GM06990 (cell line): ENCODE measurements at places on chromosomes 5 and 9.

DNA sequence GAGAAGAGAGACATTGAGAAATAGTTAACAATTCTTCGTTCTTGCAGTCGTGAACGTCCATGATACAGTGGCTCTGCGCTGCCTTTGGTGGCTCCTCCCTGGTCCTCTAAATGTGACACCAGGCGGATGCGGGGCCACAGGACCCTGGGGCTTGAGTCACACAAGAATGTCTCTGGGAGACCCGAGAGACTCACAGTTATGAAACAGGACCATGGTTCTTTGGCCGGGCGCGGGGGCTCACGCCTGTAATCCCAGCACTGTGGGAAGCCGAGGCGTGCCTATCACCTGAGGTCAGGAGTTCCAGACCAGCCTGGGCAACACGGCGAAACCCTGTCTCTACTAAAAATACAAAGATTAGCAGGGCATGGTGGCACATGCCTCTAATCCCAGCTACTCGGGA, 767 bp upstream of the ZDHHC11 start:
- DNase-seq: no peak

DNA sequence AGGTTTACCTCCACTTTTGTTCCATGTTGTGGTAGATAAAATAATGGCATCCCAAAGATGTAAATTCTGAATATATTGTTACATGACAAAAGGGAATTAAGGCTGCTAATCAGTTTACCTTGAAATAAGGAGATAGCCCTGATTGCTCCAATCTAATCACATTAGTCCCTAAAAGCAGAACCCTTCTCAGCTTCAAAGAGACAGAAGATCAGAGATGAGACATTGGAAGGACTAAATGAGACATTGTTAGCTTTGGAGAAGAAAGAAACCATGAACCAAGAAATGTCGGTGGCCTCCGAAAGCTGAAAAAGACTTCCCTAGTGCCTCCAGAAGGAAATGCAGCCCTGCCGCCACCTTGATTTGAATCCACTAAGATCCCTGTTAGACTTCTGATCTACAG, 82.8 kb upstream of the PARP8 start:
- DNase-seq: no peak

DNA sequence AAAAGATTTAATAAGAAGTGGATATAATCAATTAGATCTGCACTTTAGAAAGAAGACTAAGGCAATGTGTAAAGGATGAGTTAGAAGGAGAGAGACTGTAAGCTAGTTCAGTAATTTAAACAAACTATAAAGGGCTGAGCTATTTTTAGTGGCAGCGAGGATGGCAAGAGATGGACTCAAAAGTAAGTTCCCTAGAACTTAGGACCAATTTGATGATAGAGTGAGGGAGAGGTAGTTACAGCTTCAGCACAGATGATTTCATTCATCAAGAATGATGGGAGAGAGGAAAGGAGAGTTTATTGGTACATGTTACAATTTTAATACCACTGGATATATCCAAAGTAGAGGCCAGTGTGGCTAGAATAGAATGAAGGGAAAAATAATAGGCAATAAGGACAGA, 19.1 kb downstream of the NADK2 start:
- DNase-seq: no peak

DNA sequence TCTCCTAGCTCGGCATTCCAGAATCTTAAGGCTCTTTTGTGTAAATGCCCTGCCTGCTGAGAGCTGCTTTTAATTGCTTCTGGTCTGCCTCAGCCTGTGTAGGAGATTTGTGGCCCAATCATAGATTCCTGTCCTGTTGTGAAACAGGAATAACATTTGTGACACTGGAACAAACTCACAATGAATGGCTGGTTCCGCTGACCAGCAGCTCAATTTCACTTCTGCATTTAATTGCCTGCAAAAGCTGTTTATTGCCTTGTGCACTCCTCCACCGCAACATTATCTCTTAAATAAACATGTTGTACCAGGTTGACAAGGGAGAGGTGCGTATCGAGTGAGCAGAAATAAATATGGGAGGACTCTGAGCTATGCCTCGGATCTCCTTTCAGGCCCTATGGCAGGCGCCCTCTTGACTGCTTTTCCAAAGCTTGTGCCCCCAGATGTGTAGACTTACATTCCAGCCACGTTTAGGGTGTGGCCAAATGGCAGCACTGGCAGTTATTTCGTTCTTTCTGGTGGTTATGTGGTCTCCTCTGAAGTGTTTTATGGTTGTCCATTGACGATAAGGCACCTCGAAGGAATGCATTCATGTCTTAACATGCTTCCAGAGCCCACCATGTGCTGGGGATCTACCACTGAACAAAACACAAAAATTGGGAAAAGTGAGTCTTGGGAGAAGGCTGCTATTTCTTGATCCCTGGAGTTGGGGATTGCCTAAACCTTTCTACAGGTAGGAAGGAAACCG, 58.1 kb downstream of the DMRT1 start:
- peak; percentile 42 for DNase-seq

DNA sequence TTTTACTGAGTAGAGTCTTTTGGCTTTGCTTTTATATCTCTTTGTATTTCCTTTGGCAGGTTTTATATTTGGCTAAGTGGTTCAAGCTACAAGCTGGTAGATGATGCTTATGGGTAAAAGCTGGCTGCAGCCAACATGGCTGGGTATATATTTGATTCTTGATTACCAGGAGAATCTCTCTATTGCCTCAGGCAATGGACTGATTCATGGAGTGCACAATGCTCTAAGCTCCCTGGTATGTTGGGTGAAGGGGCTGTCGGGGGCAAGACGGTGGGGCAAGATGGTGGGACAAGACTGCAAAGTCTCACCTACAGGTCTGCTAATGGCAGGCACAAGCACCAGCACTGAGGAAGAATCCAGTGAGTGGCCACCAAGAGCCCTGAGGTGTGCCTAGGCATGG, 366.6 kb downstream of the DMAC1 start:
- no peak for DNase-seq

DNA sequence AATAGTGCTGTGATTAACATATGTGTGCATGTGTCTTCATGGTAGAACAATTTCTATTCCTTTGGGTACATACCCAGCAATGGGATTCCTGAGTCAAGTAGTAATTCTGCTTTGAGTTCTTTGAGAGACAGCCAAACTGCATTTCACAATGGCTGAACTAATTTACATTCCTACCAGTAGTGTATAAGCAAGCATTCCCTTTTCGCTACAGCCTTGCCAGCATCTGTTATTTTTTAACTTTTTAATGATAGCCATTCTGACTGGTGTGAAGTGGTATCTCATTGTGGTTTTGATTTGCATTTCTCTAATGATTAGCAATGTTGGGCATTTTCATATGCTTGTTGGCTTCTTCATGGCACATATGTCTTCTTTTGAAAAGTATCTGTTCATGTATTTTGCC, 308.5 kb downstream of the ARRDC3 start:
- DNase-seq: no peak

GRCh38 chr9:30622561-30622960, 1761.9 kb upstream of the ACO1 start:
- no peak for DNase-seq

DNA sequence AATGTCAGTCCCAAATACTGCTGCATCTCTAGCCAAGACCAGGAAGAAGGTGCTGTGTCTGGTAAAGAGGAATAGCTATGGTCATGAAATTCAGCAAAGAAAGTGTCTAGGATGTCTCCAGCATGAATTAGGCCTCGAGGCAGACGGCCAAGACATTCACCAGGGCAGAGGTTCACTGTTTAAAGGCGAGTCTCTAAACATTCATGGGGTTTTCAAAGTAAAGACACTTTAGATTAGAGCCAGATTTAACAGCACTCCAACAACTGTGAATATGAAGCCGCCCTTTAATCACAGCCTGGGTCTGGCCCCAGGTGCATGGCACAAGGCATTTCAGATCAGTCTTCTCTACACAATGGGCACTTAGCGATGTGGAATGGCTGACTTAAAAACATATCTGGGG, 95.0 kb downstream of the ANKH start:
- no peak for DNase-seq

- no peak for DNase-seq
These were observed 38.9 kb downstream of the ASTN2 start for GRCh38 chr9:117375956-117376355.

GRCh38 chr5:159189310-159189709, 20.0 kb downstream of the RNF145 start:
- no peak for DNase-seq

DNA sequence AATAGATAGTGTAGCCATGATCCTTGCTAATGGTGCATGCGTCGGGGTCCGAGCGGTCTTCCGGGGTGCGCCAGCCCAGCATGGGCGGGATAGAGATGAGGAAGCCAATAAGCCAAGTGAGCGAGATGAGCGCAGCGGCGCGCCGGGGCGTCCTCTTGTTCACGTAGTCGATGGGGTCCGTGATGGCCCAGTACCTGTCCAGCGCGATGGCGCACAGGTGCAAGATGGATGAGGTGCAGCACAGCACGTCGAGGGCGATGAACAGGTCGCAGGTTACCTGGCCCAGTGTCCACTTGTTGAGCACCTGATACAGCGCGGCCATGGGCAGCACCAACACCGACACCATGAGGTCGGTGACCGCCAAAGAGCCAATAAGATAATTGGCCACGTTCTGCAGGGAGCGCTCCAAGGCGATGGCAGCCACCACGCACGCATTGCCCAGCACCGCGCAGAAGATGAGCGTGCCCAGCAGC, 1.1 kb downstream of the HTR1A start:
- DNase-seq: no peak

DNA sequence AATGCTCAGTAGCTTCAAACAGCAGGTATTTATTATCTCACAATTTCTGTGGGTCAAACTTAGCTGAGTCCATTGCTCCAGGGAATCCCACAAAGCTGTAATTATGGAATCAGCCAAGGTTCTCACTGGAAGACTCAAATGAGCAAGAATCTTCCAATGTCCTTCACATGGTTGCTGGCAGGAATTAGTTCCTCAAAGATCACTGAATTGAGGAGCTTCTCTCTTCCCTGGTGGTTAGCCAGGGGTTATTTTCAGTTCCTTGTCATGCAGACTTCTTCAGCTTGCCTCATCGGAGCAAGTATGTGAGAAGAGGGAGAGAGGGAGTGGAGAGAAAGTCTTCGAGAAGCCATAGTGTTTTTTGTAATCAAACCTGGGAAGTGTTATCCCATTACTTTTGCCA, 2331.9 kb downstream of the MAT2B start:
- DNase-seq: no peak

- no peak for DNase-seq
These were observed 220.4 kb downstream of the MAPKAP1 start for GRCh38 chr9:125486576-125486975.

- DNase-seq: no peak
These were observed 84.5 kb upstream of the VCAN start for GRCh38 chr5:83387041-83387440.

- no peak for DNase-seq
These were observed 4.0 kb downstream of the SNX30 start for GRCh38 chr9:112754578-112754977.

DNA sequence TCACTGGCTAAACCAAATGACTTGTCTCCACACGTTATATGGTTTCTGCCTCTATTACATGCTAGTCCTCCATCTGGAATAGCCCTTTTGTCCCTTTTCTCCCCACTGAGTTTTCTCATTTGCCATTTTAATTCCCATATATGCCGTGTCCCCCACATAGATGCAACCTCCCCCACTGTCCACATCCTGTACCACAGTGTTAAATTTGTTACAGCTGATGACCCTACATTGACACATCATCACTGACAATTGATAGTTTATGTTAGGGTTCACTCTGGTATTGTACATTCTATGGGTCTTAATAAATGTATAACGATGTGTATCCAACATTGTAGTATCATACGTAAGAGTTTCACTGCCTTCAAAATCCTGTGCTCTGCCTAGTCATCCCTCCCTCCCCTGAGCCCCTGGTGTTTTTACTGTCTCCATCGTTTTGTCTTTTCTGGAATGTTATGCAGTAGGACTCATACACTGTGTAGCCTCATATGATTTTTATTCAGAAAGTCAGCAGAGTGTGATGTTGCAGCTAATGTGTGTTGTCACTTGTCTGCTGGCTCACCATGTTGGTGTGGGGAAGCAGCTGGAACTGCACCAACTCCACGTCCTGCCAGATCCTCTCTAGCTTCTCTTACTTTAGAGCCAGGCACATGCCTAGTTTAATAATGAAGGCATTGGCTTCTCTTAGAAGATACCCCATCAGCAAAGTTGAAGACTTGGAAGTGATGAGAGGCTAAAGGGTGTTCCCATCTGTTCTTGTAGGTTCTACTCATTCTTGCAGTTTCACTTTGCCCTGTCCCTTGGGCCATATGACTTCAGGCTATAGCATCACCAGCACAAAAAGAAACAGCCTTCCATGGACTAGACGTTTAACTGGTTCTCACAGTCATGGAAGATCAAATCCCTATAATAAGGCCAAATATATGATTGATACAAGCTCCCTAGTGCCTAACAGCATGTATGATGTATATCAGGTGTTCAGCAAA, 30.2 kb downstream of the LRRC70 start:
- no peak for DNase-seq

- no peak for DNase-seq
These were observed 1.6 kb downstream of the PIP5KL1 start for GRCh38 chr9:127928676-127929624.
